ENCODE measurements at places on chromosomes 16 and 17. TPM values are rescaled to one million over a fixed set of nuclear protein-coding genes. Genes with fewer than 3 reads are reported as not detected.

DNA sequence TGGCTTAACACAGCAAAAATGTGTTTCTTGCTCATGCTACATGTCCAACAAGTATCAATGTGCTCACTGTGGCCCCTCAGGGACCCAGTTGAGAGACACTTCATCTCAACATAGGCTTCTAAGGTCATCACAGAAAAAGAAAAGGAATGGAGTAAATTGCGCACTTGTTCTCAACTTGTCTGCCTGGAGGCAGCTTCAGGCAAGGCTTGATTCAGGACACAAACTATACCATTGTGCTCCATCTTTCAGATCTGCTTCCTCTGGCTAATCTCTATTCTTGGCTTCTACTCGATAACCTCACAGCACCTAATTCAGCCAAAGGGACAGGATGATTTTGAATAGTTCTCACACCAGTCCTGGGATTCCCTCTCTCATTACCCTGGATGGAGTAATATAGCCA is 35.6 kb downstream of the HS3ST2 start:
- H3K36me3 ChIP-seq: no peaks in the 10 kb centered on the region
- H3K4me3 ChIP-seq: no peak overlapping the region
- no peaks in the 10 kb centered on the region for H3K27me3 ChIP-seq
- H3K27ac ChIP-seq: no peak overlapping the region
- H3K4me1 ChIP-seq: no peaks in the 10 kb centered on the region

GRCh38 chr17:4735876-4736651 is 3.6 kb upstream of the ZMYND15 start:
- peaks cover 28% of the 10 kb centered on the region for H3K36me3 ChIP-seq
- H3K27me3 ChIP-seq: no peaks in the 10 kb centered on the region
- H3K27ac ChIP-seq: no peak overlapping the region
- H3K4me3 ChIP-seq: no peak overlapping the region
- peaks cover 16% of the 10 kb centered on the region for H3K4me1 ChIP-seq
- DNase-seq: no peak

DNA sequence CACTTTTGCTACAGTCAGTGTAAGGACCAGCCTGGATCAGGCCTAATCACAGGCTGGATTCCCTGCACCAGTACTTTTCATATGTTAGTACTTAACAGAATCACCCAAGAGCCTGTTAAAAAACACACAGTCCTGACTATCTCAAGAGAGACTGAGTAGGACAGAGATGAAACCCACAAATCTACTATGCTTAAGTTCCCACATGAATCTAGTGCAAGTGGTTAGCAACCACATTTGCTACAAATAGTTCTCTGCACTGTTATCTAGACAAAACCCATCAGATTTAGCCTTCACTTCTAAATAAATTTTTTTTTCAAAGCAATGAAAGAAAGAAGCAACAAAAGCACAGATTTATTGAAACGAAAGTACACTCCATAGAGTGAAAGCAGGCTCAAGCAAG is 38.9 kb downstream of the SSH2 start:
- H3K36me3 ChIP-seq: peaks cover 5% of the 10 kb centered on the region
- H3K27me3 ChIP-seq: no peaks in the 10 kb centered on the region
- no peak overlapping the region for H3K4me3 ChIP-seq
- no peak for DNase-seq

DNA sequence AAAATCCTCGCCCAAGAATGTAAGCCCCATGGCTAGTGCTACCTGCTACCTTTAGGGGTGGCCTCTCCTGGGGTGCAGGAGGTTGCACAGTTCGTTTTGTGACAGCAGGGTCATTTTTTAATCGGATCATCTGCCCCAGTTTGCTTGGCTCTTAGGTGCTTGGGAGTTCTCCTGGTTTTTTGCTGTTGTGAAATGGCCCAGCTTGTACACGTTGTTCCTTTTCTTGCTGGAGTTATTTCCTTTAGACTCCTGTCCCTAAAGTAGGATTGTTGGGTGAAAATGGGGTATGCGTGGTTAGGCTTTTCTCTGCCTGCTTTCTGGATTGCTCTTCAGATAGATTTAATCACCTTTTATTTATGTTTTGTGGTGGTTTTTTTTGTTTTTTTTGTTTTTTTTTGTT is 25.8 kb downstream of the ABCC1 start:
- DNase-seq: no peak
- H3K27me3 ChIP-seq: no peaks in the 10 kb centered on the region
- H3K4me3 ChIP-seq: no peak overlapping the region
- H3K27ac ChIP-seq: peak overlapping the region; percentile 77
- peaks cover 52% of the 10 kb centered on the region for H3K4me1 ChIP-seq
- peaks cover 18% of the 10 kb centered on the region for H3K36me3 ChIP-seq

- no peaks in the 10 kb centered on the region for H3K36me3 ChIP-seq
- no peak overlapping the region for H3K4me3 ChIP-seq
- H3K27me3 ChIP-seq: peaks cover 11% of the 10 kb centered on the region
- no peak for DNase-seq
These were observed 8.1 kb downstream of the SMTNL2 start for GRCh38 chr17:4592240-4593005.

DNA sequence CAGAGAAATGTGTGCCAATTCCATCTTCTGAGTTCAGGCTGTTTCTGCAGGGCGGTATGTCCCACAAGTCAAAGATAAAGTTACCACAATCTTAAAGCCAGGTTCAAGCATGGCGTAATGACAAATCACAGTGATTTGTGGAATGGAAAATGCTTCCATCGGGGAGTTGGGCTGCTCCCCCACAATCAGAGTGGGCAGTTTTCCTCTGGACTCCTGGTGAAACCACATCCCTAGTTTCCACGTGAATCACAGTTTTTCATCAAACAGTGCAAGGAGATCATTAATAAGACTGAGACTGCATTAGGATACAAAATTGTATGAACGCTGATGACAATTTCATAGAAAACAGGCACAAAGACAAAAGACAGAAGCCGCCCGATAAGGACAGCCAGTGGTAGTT is 3.6 kb downstream of the LITAF start:
- peaks cover 67% of the 10 kb centered on the region for H3K4me1 ChIP-seq
- H3K27ac ChIP-seq: peak overlapping the region; percentile 100
- H3K4me3 ChIP-seq: peak overlapping the region; percentile 72
- H3K27me3 ChIP-seq: no peaks in the 10 kb centered on the region
- DNase-seq: no peak
- H3K36me3 ChIP-seq: no peaks in the 10 kb centered on the region

- no peaks in the 10 kb centered on the region for H3K27me3 ChIP-seq
- H3K4me3 ChIP-seq: no peak overlapping the region
- peaks cover 10% of the 10 kb centered on the region for H3K4me1 ChIP-seq
- H3K27ac ChIP-seq: no peak overlapping the region
- DNase-seq: no peak
- H3K36me3 ChIP-seq: no peaks in the 10 kb centered on the region
These were observed 37.1 kb upstream of the CSNK2A2 start for GRCh38 chr16:58234831-58235595.

DNA sequence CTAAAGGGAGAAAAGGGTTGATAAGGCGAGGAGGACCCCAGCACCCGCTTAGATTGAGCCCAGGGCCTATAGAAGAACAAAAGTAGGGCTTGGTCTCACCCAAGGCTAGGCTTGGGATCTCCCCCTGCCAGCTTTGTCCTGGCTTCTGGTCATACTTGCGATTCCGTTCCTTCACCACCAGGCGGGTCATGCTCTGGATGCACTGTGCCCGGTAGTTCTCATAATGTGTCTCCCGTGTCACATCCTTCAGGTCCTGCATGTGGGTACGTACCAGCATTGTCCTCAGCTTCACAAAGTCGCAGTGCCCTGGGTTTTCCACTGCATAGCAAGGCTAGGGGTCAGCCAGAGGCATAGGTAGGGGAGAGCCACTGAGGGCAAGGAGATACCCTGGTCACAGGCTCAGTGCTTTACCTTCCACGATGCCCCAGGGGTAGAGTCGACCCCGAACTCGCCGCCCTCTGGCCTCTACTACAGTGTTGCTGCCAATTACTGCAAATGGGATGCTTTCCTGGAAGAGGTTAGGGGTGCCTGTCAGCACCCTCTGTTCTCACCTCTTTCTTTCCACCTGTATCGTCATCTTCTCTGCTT is 6.5 kb upstream of the MTMR4 start:
- DNase-seq: no peak
- no peaks in the 10 kb centered on the region for H3K27me3 ChIP-seq
- no peaks in the 10 kb centered on the region for H3K36me3 ChIP-seq

- peak overlapping the region; percentile 98 for H3K4me3 ChIP-seq
- peaks cover 41% of the 10 kb centered on the region for H3K4me1 ChIP-seq
- H3K27me3 ChIP-seq: no peaks in the 10 kb centered on the region
- peak overlapping the region; percentile 99 for H3K27ac ChIP-seq
- DNase-seq: no peak
These were observed 352 bp downstream of the GGNBP2 start for GRCh38 chr17:36545077-36545464.

GRCh38 chr16:86002178-86002900 is 103.4 kb downstream of the IRF8 start:
- no peak overlapping the region for H3K4me3 ChIP-seq
- no peak for DNase-seq
- H3K4me1 ChIP-seq: no peaks in the 10 kb centered on the region
- no peak overlapping the region for H3K27ac ChIP-seq

Gene TAC4
- polyA plus RNA-seq: not detected

Gene CYBA
- 57.1 TPM for polyA plus RNA-seq

Gene UBE2Z
- polyA plus RNA-seq: 43.4 TPM

Gene ASGR1
- polyA plus RNA-seq: 2.5 TPM

Gene CDRT4
- polyA plus RNA-seq: 12.8 TPM
